Breast epithelium (tissue), 4 donors: ENCODE measurements at places on chromosomes 5 and 9.
A peak's percentile ranks its signal among the peaks of the same experiment; 100 is the strongest.

DNA sequence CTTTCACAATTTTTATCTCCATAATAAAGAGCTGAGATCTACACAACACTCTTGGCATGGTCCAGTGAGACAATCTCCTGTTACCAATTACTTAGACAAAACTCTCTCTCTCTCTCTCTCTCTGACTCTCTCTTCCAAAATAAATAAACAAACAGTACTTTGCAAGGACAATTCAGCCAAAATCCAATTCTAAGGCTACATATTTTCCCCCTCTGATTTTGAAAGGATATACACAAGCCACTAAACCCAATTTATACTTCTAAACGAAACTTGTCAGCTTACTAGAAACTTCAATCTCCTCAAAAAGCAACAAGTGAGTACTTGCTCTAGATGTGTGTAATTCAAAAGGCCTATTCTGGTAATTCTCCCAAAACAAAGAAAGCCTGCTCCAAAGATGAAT lies 26.3 kb upstream of the TNPO1 start:
- DNase-seq: no peak

GRCh38 chr9:130731355-130731754 lies 37.8 kb downstream of the EXOSC2 start:
- DNase-seq: no peak

- DNase-seq: no peak
These were observed 165.2 kb downstream of the PDE4D start for GRCh38 chr5:59728356-59728755.

DNA sequence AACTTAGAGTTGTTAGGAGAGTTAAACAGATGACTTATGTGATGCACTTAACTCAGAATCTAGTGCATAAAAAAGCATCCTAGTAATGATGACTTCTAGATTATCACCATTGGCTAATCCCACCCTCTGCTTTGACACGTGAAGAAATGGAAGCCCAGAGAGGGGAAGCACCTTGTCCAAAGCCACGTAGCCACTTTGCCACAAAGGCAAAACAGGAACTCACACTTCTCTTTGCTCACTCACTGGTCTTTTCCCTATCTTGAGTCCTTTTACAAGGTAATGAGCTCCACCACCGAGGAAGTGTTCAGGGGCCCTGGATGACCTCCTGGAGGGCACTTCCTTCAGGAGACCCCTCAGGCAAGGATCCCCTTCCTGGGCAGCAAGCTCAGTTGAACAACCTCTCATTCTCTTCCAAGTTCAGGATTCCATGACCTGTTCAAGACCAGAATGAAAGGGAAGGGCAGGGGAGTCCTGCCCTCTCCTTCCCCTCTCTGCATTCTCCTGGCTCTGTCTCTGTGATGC lies 89.7 kb downstream of the HRH2 start:
- no peak for DNase-seq

- DNase-seq: no peak
These were observed 378.9 kb downstream of the CAAP1 start for GRCh38 chr9:26513730-26514129.

GRCh38 chr9:30258094-30258493 lies 2126.3 kb upstream of the ACO1 start:
- DNase-seq: no peak

- DNase-seq: no peak
These were observed 47.3 kb downstream of the MED27 start for GRCh38 chr9:132032238-132032950.

GRCh38 chr5:125979636-125980035 lies 443.6 kb upstream of the GRAMD2B start:
- DNase-seq: no peak

DNA sequence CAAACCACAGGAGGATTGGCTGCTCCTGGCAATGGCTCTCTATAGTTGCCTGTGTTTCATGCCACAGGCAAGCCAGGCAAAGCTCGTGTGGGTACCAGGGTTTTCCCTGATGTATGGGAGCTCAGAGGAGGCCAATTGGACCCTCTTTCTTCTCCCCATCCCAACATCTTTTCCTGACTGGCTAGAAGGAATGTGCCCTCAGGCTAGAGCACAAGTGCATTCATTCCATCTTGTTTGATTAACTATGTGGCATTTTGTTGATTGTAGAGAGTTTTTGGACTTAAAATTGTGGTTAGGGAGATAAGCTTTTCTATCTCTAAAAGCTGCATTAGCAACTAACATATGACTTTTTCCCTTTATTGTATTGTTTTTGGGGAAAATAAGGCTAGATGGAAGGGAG lies 561.3 kb downstream of the PSAT1 start:
- DNase-seq: no peak

GRCh38 chr9:124386201-124386600 lies 29.0 kb downstream of the PSMB7 start:
- no peak for DNase-seq

- DNase-seq: no peak
These were observed 30.2 kb upstream of the SLCO6A1 start for GRCh38 chr5:102529031-102529430.

GRCh38 chr9:4301296-4301695 lies 1.4 kb upstream of the GLIS3 start:
- no peak for DNase-seq

DNA sequence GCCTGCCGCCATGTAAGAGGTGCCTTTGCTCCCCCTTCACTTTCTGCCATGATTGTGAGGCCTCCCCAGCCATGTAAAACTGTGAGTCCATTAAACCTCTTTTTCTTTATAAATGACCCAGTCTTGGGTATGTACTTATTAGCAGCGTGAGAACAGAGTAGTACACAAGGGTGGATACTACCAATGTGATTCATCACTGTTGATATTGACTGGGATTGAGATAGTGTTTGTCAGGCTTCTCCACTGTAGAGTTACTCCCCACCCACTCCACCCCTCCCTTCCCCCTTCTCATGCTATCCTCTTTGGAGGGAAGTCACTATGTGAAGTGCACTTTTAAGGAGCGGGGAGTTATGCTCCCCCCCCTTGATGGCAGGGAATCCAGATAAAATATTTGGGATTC lies 11.4 kb upstream of the CRHBP start:
- DNase-seq: no peak

DNA sequence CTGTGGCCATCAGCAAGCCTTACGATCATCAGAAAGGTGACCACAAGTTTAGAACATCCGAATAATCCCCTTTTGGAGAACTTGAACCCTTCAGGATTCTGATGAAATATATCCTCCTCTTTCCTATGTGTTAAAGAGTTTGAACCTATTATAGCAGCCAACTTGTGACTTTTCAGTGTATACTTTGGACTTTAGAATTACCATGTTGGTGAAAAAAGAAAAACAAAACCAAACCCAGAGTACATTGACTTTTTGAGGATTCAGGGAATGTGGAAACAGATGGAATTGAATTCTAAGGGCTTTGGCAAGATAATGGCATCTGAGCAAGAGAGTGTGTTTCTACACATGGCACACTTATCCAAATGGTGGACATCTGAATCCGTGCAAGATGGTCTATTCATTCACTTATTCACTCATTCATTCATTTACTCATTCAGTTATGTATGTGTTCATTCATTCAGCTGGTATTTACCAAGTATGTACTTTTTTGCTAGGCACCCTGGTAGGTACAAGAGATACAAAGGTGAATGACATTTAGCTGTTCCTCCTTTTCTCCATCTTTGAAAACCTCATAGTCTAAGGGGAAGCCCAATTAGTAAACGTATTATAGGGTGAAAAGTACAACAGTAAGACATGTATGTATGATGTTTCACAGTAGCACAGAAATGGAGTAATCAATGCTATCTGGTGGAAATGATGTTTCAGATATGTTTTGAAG lies 91.8 kb downstream of the PRDM6 start:
- DNase-seq: no peak

- no peak for DNase-seq
These were observed 907 bp upstream of the NR2F1 start for GRCh38 chr5:93582167-93582462.

- DNase-seq: no peak
These were observed 154.2 kb upstream of the DAB2 start for GRCh38 chr5:39578887-39579497.

GRCh38 chr5:141713616-141714309 lies 31.7 kb upstream of the ARAP3 start:
- DNase-seq: no peak

GRCh38 chr5:92641031-92641962 lies 939.7 kb downstream of the NR2F1-AS1 start:
- no peak for DNase-seq

DNA sequence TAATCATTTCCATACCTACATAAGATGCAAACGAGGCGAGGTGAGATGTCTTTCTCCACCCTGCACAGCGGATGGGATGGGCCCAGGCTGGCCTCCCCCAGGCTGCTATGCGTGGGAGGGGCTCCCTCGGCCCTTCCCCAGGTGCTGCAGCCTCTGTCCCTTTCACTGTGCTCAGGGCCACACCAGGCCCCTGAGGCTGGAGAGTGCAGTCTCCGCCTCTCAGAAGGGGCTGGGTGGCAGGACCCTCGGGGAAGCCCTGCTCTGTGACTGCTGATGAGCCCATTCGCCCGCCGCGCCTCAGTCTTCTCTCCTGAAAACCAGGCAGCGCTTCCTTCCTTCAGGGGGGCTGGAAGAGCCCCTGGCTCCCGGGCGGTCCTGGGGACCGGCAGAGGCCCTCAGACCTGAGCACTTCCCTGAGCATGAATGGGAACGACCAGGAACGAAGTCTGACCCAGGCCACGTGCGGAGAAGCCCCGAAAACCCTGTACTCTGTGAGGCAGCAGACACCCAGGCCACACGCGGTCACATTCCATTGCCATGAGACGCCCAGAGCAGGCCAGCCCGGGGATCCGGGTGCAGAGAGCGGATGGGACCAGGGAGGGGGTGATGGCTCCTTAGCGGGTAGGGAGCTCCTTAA lies 21.9 kb upstream of the NOTCH1 start:
- peak; percentile 71 for DNase-seq

DNA sequence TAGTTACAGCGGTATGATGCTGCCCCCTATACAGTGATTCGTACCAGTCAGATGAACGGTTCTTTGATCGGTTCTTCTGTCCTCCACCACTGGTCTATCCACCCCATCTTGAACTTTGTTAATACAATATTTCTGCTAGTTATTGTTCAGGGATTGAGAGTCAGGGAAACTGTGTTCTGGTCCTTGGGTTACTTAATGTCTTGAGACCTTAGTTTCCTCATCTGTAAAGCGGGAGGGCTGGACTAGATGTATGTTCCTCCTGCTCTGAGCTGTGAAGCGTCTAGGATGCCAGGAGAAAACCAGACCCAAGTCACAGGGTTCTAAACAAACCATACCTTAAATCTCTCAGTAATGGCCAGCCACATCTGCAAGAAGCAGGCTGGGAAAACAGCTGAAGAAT lies 1.4 kb upstream of the PIP5K1B start:
- no peak for DNase-seq

GRCh38 chr5:108607421-108607820 lies 140.3 kb upstream of the FER start:
- no peak for DNase-seq

DNA sequence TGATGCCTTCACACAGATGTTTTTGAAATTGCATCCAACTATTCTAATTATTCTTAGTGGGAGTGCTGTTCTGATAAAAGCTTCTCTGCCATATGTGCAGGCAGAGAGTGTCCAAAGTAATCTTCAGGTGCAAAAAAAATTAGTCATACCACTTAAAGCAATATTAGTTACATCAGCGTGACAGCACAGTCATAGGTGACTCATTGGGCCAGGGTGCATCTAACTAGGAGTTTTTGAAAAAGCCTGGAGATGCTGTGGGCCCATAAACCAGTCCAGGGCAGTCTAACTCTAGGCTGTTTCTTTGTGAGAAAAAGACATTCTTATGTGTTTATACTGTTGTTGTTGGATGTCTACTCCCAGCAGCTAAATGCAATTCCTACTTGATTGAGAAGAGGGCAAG lies 33.0 kb upstream of the C6 start:
- DNase-seq: no peak

GRCh38 chr5:1227667-1228066 lies 2.5 kb downstream of the SLC6A18 start:
- no peak for DNase-seq

- DNase-seq: no peak
These were observed 8.9 kb downstream of the LCN1 start for GRCh38 chr9:135530146-135530545.

GRCh38 chr9:91799113-91799744 lies 150.8 kb downstream of the ROR2 start:
- no peak for DNase-seq

DNA sequence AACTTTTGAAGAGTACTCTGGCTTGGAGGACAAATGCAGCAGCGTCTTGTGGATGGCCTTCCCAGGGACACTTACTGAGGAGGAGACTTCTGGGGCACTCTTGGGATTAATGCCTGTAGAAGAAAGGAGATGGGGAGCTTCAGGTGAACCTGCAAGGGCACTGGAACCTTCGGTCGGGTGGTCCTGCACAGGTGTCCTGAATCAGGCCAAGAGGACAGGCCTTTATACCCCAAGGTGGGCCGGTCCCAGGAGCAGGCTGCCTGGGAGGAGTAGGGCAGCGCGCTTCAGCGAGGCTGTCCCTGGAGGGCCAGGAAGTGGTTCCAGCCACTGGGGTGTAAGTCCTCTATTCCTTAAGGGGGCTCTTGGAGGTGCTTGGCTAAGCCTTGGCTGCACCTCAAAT lies 27.9 kb downstream of the GADD45G start:
- DNase-seq: no peak

DNA sequence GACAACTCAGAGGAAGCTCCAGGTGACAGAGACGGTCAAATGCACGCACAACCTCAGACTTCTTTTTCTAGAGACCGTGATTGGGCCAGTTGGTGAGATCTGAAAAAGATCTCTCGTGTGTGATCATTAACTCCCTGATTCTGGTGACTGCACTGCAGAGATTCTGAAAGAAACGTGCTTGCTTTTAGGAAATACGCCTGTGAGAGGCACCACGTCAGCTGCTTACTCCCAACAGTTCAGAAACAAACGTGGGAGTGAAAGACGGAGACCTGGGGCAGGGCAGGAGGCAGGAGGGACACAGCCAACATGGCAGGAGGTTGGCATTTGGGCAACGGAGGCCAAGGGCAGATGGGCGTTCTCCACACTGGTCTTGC lies 15.9 kb downstream of the SLC12A7 start:
- DNase-seq: no peak

DNA sequence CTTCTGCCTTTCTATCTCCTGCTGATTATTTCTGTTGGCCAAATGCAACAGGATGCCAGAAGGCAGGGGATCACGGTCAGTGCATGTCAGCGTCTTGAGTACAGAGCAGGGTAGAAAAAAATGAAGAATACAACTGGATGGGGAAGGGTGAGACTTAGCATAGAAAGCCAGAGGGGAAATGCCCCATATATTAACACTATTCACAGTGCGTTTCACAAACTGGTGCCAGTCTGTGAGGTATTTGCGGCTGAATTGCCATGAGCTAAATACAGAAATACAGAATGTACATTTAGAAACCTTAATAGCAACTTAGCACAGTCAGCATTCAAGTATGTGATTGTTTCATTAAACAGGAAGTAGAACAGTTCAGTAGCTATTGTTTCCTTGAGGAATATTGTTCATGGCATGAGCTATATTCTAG lies 31.0 kb upstream of the SLC1A3 start:
- DNase-seq: no peak

GRCh38 chr9:110298043-110298605 lies 39.5 kb downstream of the TXNDC8 start:
- no peak for DNase-seq
